ENCODE measurements at places on chromosomes 1 and 21. TPM values are rescaled to one million over a fixed set of nuclear protein-coding genes. Genes with fewer than 3 reads are reported as not detected.

Gene RHCE
- not detected for total RNA-seq

Gene TRIM63
- not detected for total RNA-seq

Gene MX2
- 102 TPM for total RNA-seq

Gene ZSWIM5
- 0.30 TPM for total RNA-seq

Gene LRRC40
- total RNA-seq, result 30.7 TPM

Gene ST6GALNAC5
- 1.5 TPM for total RNA-seq

Gene FCRL6
- 0.30 TPM for total RNA-seq

Gene BEST4
- not detected for total RNA-seq

Gene MPL
- not detected for total RNA-seq

Gene KCNA3
- not detected for total RNA-seq

Gene SMPDL3B
- 0.15 TPM for total RNA-seq

Gene LDLRAD1
- total RNA-seq, result not detected

Gene CCDC185
- not detected for total RNA-seq

Gene BACH1
- 30.4 TPM for total RNA-seq

Gene KRTAP19-8
- not detected for total RNA-seq

Gene IGSF5
- not detected for total RNA-seq

Data from epithelial cell of umbilical artery (primary cell).